ENCODE measurements at places on chromosomes 16 and 17.
A peak's percentile ranks its signal among the peaks of the same experiment; 100 is the strongest.

DNA sequence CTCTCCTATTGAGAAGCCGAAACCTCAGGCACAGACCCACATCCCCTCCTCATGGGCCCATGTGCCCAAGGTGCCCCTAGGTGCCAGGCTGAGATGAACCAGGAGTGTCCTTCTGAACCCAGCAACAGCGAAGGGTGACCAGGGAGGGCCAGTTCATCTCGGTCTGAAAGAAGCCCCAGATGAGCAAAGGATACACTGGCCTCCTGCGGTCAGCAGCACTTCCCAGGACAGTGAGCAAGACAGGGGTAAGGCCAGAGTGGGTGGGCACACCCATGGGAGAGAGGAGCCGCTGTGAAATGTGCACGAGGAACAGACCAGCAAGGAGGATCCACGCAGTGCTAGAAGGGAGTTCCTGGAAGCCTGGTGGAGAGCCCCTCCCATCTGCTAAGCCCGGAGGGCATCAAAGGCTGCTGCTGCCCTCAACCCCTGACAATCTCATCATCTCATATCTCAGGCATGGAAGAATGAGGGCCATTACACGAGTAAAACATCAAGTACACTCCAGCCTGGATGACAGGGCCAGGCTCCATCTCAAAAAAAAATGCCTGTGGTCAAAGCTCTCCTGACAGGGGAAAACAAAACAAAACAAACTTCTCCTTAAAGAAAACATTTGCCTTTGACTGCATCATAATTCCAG lies 3.3 kb upstream of the HBZ start:
- DNase-seq: no peak

DNA sequence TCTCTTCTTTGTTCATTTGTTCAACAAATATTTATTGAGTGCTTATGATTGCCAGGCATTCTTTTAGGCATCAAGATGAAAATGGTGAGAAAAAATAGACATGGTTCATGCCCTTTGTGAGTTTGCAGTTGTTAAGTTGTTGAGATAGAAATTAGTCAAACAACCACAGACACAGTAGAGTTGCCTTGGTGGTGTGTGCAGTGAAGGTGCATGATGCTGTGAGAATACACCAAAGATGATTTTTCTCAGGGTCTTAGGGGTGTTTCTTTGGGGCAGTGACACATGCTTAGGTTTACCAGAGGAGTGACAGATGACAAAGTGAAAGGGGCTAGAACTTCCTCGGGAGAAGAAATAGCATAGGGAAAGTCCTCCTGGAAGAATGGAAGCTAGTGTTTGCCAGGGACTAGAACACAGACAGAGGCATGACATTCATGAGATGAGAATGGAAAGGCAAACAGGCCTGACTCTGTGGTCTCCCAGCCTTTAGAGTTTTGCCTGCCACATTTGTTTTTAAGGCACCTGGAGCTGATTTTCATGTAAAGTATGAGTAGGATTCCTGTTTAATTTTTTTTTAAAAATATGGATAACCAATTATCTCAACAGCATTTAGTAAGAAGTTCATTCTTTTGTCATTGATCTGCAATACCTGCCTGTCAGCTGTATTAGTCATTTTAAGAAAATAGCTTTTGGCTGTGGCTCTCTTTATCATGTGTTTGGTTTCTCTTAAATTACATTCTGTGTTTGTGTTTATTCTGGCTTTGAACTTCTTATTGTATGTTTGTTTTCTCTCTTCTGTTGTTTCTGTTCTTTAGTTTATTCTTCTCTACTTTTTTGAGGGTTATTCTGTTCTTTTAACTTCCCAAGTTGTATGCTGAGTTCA lies 36.6 kb downstream of the CYLD start:
- no peak for DNase-seq

DNA sequence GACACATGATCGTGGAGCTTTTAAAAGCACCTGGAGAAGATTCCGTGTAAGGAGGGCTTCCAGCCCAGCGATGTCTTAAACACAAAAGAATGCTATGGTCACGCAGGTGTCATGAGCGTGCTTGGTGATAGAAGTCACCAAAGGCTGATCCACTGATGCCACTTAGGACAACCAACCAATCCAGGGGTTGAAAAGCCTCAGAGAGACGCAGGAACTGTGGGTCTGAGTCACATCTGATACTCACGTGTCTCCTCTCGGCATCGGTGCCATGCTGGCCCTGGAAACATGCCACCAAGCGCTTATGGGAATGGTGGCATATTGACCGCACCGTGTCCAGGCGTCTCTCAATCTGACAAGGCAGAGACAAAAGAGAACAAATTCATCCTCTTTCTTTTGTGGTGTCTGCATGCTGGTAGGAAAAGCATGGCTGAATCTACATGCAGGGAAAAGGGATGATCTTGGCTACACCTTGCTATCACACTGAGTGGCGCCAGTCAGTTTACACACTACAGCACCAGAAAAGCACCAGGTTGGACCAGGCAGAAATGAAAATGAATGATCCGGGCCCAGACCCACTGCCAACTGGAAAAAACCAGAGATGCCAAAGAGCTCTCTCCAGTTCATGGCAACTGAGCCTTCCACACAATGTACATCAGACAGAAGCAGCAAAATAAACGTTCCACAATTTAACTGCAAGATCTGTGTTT lies 38.0 kb downstream of the ARHGAP17 start:
- no peak for DNase-seq

DNA sequence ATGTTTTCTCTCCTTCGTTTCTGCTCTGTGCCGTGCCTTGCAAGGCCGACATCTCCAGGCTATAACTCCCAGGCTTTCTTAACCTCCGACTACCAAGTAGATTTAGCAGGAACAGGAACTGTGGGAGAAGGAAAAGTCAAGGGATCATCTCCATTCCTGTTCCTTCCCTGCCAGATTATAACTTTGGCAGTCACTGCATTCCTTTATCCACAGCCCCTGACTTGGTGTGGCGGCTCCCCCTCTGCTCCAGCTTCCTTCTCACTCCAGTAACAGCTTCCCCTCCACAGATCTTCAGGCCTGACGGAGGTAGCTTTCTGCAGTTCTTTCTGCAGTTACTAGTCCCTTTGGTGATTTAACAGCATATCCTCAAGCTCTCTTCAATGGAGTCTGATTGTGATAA lies 234.6 kb upstream of the MON1B start:
- no peak for DNase-seq

GRCh38 chr17:51873302-51873701 lies 285.2 kb downstream of the CA10 start:
- DNase-seq: no peak

DNA sequence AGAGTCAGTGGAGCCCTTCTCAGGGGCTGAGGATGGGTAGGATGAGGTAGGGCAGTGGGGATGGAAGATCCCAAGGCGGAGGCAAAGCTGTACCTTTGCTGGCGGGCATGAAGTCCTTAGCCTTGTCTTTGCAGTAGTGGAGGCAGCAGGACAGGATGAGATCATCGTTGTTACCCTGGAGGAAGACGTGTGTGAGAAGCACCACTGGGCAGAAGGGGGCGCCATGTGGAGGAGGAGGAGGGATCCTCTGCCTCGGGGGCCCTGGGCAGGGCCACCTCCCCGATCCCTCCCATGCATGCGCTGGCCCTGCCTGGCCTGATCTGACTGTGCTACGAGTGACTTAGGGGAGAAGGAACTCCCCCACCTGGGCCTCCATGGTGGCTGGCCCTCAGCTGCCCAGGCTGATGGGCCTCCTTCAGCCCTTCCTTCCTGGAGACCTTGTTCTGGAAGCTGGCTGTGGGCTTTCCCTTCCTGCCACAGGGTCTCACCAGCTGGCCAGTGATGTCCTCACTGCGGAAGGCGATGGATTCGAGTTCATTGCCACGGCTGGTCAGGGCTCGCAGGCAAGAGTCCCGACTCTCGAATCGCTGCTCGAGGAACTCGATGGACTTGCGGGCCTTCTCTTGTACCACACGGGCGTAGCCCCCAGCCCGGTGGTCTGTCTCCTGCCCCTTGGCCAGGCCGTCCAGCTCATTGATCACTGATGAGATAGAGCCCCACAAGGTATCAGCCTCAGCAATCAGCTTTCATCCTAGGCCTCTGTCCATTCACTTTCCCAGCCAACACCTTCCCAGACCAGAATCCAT lies 10.3 kb downstream of the HIC1 start:
- DNase-seq: no peak

GRCh38 chr17:30084788-30085187 lies 31.8 kb upstream of the NSRP1 start:
- DNase-seq: no peak

DNA sequence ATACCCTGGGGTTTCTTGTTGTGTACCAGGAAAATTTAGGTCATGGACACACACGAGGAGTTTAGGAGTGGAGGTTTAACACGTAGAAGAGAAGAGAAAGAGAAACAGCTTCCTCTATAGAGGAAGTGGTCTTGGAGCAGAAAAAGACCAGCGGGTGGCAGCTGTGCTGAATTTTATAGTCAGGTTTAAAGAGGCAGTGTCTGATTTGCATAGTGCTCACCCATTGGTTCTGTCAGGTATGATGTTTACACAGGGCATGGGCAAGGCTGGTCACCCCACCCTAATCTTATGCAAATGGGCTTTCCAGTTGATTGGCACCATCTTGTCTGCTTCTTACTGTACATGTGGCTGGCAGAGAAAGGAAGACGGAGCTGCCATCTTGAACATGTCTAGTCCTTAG lies 309.0 kb downstream of the CDH13 start:
- DNase-seq: no peak

DNA sequence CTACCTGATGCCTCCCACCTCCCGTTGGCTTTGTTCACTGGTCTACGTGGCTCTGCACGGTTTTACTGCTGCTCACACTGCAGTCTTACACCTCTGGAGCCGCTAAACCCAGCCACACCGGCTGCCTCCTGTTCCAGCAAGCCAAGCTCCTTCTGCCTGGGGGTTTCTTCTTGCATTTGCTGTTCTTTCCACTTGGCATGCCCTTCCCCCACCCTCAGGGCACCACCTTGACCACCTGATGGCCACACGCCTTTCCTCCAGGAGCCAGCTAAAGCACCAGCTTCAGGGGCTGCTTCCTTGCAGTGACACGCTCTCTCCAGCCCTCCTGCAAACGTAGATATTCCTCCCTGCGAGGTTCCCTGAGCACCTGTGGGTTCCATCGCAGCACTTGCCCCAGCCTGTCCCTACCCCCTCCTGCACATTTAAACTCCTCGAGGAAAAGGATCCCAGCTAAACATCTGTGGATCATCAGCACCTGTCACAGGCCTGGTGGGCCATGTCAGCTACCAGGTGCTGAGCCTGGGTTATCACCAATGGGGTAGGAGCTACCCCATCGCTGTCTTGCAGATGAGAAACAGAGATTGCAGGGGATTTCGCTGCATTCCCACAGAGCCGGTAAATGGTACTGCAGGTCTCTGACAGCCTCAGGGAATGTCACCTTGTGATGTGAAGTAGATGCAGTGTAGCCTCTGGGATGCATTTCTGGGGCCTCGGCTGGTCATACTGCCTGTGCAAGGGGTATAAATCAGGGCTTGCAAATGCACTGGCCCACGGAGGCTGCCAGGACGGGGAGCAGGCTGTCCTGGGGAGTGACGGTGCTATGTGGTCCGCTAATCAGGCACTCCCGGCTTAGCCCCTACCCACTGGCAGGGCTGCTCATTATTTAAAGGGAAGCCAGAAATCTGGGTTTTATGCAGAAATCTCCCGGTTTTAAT lies 285.2 kb downstream of the CPPED1 start:
- DNase-seq: no peak

GRCh38 chr16:19116711-19117449 lies 3.1 kb downstream of the ITPRIPL2 start:
- no peak for DNase-seq

- DNase-seq: no peak
Measured at GRCh38 chr17:8892338-8892690, 24.8 kb upstream of the PIK3R6 start.

GRCh38 chr17:68020409-68020756 lies 15.2 kb upstream of the KPNA2 start:
- DNase-seq: no peak

DNA sequence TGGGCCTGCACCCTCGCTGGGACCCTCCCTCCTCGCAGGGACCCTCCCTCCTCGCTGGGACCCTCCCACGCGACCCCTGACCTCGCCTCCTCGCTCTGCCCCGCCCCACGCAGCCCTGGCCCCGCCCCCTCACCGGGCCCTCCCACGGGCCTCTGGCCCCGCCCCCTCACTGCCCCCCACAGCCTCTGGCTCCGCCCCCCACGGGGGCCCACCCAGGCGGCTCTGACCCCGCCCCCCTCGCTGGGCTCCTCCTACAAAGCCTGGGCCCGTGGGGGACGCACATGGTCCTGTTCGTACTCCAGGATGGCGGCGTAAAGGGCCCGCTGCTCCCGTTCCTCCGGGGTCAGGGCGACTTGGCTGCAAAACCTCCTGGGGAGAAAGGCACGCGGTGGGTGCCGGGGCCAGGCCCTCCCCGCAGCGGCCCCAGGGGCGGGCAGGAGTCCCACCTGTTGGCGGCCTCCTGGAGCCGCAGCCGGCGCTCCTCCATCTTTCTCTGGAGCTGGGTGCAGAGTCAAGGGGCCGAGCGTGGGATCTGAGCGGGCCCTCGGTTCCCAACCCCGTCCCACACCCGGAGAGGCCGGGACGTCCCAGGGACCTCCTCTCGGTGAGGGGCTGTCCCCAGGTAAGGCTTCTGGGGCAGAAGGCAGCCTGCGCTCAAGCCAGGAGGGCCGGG lies 9.0 kb downstream of the VPS9D1 start:
- DNase-seq: peak; percentile 91
